ENCODE measurements at places on chromosomes 12 and 14. TPM values are rescaled to one million over a fixed set of nuclear protein-coding genes. Genes with fewer than 3 reads are reported as not detected.

The GPR84 gene
- total RNA-seq, result 0.53 TPM

The TEX52 gene
- total RNA-seq, result not detected

The GALC gene
- total RNA-seq, result 14.9 TPM

The RASSF8 gene
- total RNA-seq, result 1.4 TPM

The KRT82 gene
- total RNA-seq, result not detected

The KRT72 gene
- 82.2 TPM for total RNA-seq

The USP44 gene
- total RNA-seq, result 1.5 TPM

- H3K4me3 ChIP-seq, result no peak overlapping the region
- no peaks in the 10 kb centered on the region for H3K36me3 ChIP-seq
- H3K4me1 ChIP-seq, result no peaks in the 10 kb centered on the region
- peaks cover 4% of the 10 kb centered on the region for H3K27me3 ChIP-seq
- no peak overlapping the region for H3K27ac ChIP-seq
Measured at GRCh38 chr12:52444647-52445595, 7.0 kb downstream of the KRT6B start.

- H3K27me3 ChIP-seq, result no peaks in the 10 kb centered on the region
- H3K36me3 ChIP-seq, result no peaks in the 10 kb centered on the region
- peaks cover 2% of the 10 kb centered on the region for H3K4me1 ChIP-seq
- no peak for DNase-seq
- H3K27ac ChIP-seq, result no peak overlapping the region
Measured at GRCh38 chr12:126389961-126390360, 1324.7 kb downstream of the AACS start.

- H3K36me3 ChIP-seq, result no peaks in the 10 kb centered on the region
- H3K4me1 ChIP-seq, result no peaks in the 10 kb centered on the region
Measured at GRCh38 chr14:32826404-32827082, 112.1 kb upstream of the NPAS3 start.

DNA sequence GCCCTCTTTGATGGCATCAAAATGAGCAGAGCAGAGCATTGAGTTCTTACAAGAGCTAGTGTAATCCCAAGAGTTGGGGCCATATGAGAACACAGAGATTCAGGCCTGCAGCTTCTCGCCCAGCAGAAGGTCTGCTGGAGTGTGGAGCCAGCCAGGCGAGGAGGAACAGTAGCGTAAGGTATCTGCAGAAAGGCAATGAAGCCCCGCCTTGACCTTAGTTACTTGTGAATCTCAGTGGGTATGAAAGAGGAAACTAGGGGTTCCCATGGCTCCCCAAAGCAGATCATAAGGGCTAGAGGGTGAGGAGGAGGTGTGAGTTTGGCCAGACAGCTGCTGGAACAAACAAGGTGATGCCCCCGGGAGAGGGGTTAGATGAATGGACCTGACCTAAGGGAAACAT is 49.4 kb downstream of the SLC8A3 start:
- peaks cover 7% of the 10 kb centered on the region for H3K27me3 ChIP-seq
- DNase-seq, result no peak
- H3K36me3 ChIP-seq, result no peaks in the 10 kb centered on the region
- no peak overlapping the region for H3K27ac ChIP-seq

DNA sequence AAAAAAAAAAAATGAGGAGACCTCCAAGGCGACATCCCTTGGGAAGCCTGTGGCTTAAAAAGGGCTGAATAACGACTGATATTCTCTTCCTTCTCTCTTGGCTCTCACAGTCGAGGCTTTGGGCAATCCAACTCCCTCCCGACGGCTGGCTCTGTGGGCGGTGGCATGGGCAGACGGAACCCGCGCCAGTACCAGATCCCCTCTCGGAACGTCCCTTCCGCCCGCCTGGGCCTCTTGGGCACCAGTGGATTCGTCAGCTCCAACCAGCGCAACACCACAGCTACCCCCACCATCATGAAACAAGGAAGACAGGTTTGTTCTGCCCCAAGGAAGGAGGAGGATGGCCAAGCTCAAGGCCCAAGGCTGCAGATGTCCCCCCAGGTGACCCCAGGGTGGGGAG is 127.8 kb downstream of the GCH1 start:
- DNase-seq, result no peak
- no peak overlapping the region for H3K4me3 ChIP-seq
- H3K27me3 ChIP-seq, result no peaks in the 10 kb centered on the region
- H3K27ac ChIP-seq, result no peak overlapping the region

DNA sequence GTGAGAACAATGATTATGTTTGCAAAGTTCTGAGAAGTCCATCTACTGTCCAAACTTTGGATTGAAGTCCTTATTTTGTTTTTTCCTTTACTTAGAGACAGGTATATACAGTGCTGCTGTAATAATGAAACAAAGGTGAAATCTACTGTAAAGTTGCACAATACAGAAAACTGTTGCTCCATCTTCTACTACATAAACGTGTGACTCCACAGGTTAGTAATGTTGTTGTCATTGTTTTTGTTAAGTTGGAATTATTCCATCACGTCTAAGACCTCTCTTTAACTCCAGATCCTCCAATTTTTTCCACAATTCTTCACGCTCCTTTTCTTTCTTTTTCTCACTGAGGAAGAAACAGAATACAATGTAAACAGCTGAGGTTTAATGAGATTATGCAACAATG is 57.0 kb upstream of the GPHB5 start:
- peaks cover 32% of the 10 kb centered on the region for H3K36me3 ChIP-seq
- no peak overlapping the region for H3K27ac ChIP-seq
- no peak for DNase-seq
- H3K4me3 ChIP-seq, result no peak overlapping the region

- H3K27ac ChIP-seq, result no peak overlapping the region
- no peak for DNase-seq
- H3K4me3 ChIP-seq, result no peak overlapping the region
- H3K4me1 ChIP-seq, result no peaks in the 10 kb centered on the region
- H3K27me3 ChIP-seq, result no peaks in the 10 kb centered on the region
Measured at GRCh38 chr12:39490500-39491282, 47.8 kb upstream of the KIF21A start.

DNA sequence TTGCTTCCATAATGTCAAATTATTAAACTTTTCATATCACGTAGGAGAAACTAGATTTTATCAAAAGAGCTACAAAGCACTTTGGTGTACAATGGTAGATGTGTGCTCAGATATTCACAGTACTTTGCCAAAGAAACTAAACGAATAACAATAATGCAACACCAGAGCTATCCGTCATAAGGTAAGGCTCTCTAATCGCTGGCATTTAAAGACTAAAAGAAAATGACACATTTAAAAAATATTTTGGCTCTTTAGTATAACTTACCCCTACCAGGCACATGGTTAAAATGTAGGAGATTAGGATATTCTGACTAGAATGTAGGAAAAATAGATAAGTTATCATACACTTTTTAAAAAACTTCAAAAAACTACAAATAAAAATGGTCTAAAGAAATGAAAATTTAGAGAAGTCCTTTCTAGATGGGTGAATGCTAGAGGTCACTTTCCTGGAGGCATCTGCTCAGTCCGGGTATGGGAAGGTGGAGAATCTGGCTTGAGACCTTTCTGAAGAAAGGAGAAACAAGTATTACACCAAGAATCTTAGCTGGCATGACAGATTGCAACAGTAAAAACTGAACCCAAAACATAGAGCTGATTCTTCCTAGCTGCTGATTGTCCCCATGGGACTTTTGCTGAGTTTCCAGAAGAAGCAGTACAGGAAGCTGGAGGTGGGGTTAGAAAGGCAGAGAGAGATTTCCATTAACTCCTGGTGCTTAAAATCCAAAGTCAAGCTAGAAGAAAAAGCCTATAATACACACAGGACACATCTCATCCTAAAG is 67.9 kb downstream of the FAR2 start:
- no peak overlapping the region for H3K27ac ChIP-seq
- H3K4me1 ChIP-seq, result no peaks in the 10 kb centered on the region
- no peak overlapping the region for H3K4me3 ChIP-seq
- no peak for DNase-seq
- no peaks in the 10 kb centered on the region for H3K36me3 ChIP-seq
- no peaks in the 10 kb centered on the region for H3K27me3 ChIP-seq

DNA sequence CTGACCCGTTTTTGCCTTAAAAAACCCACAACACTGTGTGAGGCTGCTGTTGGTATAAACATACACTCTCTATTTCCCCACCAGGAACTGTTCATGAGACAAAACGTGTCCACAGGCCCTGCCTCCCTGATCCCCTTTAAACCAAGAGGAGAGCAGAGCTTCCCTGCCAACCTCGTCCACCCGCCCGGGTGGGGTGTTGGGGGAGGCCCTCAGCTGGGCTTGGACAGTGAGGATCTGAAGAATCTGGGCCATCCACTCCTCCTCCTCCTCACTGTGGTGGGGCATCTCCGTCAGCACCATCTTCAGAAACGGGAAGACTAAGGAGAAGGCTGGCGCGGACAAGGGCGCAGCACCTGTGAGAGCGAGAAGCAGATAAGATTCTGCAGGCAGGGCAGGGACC is 36.8 kb downstream of the GCN1 start:
- H3K4me3 ChIP-seq, result no peak overlapping the region
- no peaks in the 10 kb centered on the region for H3K27me3 ChIP-seq
- peaks cover 98% of the 10 kb centered on the region for H3K36me3 ChIP-seq
- no peaks in the 10 kb centered on the region for H3K4me1 ChIP-seq

DNA sequence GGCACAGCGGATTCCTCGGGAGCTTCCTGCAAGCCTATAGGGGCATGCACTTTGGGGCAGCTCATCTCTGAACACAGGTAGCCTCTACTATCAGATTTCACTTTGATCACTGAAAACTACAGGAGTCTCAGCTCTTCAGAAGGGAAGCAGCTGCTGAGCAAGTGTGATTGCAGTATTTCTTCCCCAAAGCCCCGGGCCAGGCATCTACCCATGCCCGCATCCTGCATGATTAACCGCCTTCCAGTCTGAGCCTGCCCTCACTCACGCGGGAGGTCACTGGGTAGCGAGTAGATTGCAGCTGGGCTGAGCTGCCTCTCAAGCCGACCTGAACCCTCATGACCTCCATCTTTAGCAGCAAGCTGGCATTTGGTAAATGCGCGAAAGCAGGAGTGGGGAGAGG is 334.7 kb downstream of the DPF3 start:
- no peaks in the 10 kb centered on the region for H3K36me3 ChIP-seq
- H3K4me1 ChIP-seq, result no peaks in the 10 kb centered on the region
- no peaks in the 10 kb centered on the region for H3K27me3 ChIP-seq
- H3K27ac ChIP-seq, result no peak overlapping the region

GRCh38 chr12:108642899-108643654 is 9.4 kb upstream of the SELPLG start:
- no peak overlapping the region for H3K4me3 ChIP-seq
- no peaks in the 10 kb centered on the region for H3K27me3 ChIP-seq
- H3K27ac ChIP-seq, result no peak overlapping the region
- no peak for DNase-seq
- H3K4me1 ChIP-seq, result peaks cover 36% of the 10 kb centered on the region

DNA sequence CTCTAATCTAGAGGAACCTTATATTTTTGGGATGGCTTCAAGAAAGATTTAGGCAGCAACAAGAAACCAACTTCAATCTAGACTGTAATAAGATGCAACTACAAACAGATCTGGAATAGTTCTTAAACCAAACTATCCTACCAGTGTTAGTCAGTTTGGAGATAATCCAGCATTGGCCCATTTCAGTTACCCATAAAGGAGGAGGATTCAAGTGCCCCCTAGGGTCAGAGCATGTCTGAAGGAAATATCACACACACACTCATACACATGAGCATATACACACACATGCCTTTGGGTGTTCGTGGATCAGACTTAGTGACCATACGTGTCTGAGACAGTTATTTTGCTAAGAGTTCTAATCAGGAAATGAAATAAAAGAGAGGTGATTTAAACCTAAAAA is 261.2 kb downstream of the ADAMTS20 start:
- no peak overlapping the region for H3K4me3 ChIP-seq
- H3K4me1 ChIP-seq, result no peaks in the 10 kb centered on the region
- no peak for DNase-seq
- H3K27ac ChIP-seq, result no peak overlapping the region
- no peaks in the 10 kb centered on the region for H3K27me3 ChIP-seq

- no peak for DNase-seq
- H3K4me3 ChIP-seq, result no peak overlapping the region
Measured at GRCh38 chr14:95758331-95758730, 44.4 kb upstream of the TCL1A start.

- H3K27ac ChIP-seq, result no peak overlapping the region
- H3K27me3 ChIP-seq, result no peaks in the 10 kb centered on the region
- H3K4me1 ChIP-seq, result no peaks in the 10 kb centered on the region
- DNase-seq, result no peak
- H3K4me3 ChIP-seq, result no peak overlapping the region
Measured at GRCh38 chr12:100940503-100940902, 145.9 kb downstream of the ANO4 start.

- no peaks in the 10 kb centered on the region for H3K36me3 ChIP-seq
- H3K27ac ChIP-seq, result no peak overlapping the region
- H3K27me3 ChIP-seq, result no peaks in the 10 kb centered on the region
- no peaks in the 10 kb centered on the region for H3K4me1 ChIP-seq
Measured at GRCh38 chr12:91604897-91605296, 422.3 kb upstream of the DCN start.

GRCh38 chr14:105941226-105942166 is 415.1 kb downstream of the TMEM121 start:
- peaks cover 20% of the 10 kb centered on the region for H3K4me1 ChIP-seq
- DNase-seq, result no peak
- H3K27ac ChIP-seq, result no peak overlapping the region
- no peaks in the 10 kb centered on the region for H3K36me3 ChIP-seq

DNA sequence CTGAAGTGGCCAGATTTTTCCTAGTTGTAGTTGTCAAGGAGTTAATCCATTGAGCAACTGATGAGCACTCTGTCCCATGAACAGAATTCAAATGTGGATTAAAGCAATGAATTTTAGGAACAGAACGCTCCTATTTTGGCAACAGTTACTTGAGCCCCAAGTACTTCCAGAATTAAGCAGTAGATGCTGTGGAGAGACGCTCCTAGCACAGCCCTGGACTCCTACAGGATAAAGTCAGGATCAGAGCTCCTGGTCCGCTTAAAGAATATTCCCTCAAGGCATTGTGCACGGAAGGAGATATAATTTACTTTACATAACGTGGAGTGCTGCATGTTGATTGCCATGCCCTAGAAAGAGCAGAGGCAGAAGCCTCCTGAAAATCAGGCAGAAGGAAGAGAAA is 53.4 kb downstream of the FLRT2 start:
- DNase-seq, result no peak
- no peak overlapping the region for H3K27ac ChIP-seq
- no peak overlapping the region for H3K4me3 ChIP-seq
- H3K36me3 ChIP-seq, result no peaks in the 10 kb centered on the region

- DNase-seq, result no peak
- peaks cover 80% of the 10 kb centered on the region for H3K27me3 ChIP-seq
Measured at GRCh38 chr12:1529862-1530591, 64.4 kb downstream of the FBXL14 start.

DNA sequence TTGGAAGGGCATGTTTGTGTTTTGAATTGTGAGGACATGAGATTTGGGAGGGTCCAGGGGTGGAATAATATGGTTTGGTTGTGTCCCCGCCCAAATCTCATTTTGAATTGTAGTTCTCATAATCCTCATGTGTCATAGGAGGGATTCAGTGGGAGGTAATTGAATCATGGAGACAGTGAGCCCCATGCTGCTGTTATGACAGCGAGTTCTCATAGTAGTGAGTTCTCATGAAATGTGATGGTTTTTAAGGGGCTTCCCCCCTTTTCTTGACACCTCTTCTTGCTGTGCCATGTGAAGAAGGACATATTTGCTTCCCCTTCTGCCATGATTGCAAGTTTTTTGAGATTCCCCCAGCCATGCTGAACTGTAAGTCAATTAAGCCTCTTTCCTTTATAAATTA is 260.0 kb downstream of the DUSP6 start:
- H3K4me1 ChIP-seq, result no peaks in the 10 kb centered on the region
- no peaks in the 10 kb centered on the region for H3K27me3 ChIP-seq
- no peak for DNase-seq
- no peak overlapping the region for H3K4me3 ChIP-seq

All from CD4-positive, alpha-beta T cell (primary cell).